NCI-H2081 treated with DMSO at 0.1 percent for 48 hours (cell line): ENCODE measurements at places on chromosomes 3 and 15.

DNA sequence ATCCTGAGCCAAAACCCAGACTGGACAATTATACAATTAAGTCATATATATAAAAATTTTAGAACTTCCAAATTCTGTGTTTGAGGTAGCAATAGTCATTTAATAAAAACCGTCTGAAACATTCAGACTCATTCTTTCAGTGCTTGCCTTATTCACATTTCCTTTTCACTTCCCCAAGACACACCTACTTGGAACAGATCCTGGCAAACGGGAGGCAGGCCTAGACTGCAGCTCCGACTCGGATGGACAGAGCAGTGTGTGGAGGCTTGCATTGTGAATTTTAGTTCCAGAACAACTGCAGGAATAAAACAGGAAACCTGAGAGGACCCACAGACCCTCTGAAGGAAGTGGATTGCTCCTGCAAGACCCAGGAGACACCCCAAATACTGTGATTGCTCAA, 341.4 kb downstream of the CNTN3 start:
- no peak for DNase-seq

DNA sequence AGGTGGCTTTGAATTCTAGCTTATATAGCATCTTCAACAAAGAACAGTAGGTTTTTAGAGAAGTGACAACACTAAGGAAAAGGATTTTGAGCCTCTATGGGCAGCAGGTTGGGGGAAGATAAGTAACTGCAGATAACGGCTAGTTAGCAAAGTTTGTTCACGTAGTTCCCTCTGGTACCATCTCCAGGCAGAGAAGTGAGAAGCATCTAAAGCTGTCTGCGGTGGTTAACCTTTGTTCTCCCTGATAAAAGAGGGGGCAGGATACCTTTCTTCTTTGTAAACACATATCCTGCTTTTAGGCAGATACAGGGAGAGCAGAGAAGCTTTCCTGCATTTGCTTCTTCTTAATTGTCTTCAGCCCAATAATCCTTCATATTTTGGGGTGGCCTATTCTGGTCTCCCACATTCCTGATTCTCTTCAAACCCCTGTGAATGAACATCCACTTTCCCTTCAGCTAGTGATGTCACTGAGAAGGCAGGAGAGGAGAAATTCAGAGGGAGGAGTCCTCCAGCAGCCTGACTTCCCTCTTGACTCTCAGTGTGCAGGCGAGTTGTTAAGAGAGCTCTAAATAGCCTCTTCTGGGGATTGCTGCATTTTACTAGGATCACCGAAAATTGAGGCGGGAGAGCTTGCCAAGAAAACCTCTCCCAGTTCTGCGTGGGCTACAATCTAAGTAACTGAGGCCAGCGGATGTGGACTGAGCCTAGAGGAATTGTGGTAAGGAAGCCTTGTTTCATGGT, 393.7 kb upstream of the C2CD4B start:
- DNase-seq, result no peak

DNA sequence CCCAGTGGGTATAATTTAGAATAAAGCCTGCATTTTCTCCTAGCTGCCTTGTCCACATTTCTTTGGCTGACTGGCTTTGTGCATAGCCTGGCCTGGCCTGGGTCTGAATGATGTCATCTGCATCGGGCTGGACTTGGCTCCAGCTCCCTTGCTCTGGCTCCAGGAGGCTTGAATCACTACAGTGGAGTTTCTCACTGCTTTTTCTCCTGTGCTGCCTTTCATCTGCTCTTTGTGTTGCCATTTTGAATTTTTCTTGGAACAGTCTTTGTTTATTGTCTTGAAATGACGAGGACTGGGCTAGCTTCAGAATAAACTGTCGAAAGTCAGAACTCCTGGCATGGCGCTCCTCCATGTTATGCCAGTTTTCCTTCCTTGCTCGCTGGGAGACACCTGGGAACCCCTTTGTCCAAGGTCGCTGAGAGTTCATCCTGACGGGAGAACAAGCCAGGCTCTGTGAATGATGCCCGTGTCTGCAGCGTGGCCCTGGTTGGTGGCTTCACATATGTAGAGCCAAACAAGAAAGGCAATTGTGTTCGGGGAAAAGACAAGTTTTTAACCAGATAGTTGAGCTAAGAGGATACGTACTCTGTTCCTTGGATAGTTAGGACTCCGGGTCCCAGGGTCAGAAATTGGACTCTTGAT, 258.9 kb downstream of the PDZRN3 start:
- no peak for DNase-seq

GRCh38 chr3:47083786-47084185, 80.1 kb downstream of the SETD2 start:
- no peak for DNase-seq

GRCh38 chr15:56537881-56538280, 72.9 kb upstream of the MNS1 start:
- DNase-seq, result no peak

- DNase-seq, result no peak
Observed at GRCh38 chr3:60417576-60417975, 833.7 kb downstream of the FHIT start.

- no peak for DNase-seq
Observed at GRCh38 chr3:87272718-87273341, 3.6 kb downstream of the POU1F1 start.
